ENCODE measurements at places on chromosomes 7 and 10.

- H3K36me3 ChIP-seq, result no peaks in the 10 kb centered on the region
- H3K4me1 ChIP-seq, result peaks cover 24% of the 10 kb centered on the region
- peak overlapping the region; percentile 51 for H3K4me3 ChIP-seq
- peak; percentile 30 for DNase-seq
Observed at GRCh38 chr10:101291331-101292193, 62.3 kb upstream of the LBX1 start.

DNA sequence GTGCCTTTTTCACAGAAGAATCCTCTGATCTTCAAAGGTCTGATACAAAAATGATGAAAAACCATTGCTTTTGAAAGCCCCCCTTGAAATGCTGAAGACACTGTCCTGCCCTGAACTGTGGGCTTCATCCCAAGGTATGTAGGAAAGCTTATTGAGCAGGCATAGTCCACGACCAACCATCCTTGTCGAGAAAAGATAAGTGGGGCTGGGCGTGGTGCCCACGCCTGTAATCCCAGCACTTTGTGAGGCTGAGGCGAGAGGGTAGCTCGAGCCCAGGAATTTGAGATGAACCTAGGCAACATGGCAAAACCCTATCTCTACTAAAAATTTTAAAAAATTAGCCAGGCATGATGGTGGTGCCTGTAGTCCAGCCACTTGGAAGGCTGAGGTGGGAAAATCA is 25.6 kb downstream of the TACR2 start:
- H3K4me1 ChIP-seq, result peaks cover 4% of the 10 kb centered on the region

GRCh38 chr10:93352638-93353383 is 129.3 kb downstream of the MYOF start:
- DNase-seq, result peak; percentile 42
- H3K36me3 ChIP-seq, result no peaks in the 10 kb centered on the region
- H3K27ac ChIP-seq, result no peak overlapping the region
- H3K4me1 ChIP-seq, result no peaks in the 10 kb centered on the region
- H3K27me3 ChIP-seq, result no peaks in the 10 kb centered on the region

GRCh38 chr7:39507866-39508551 is 58.2 kb upstream of the YAE1 start:
- H3K27me3 ChIP-seq, result no peaks in the 10 kb centered on the region
- H3K4me3 ChIP-seq, result no peak overlapping the region
- no peaks in the 10 kb centered on the region for H3K36me3 ChIP-seq
- no peak overlapping the region for H3K27ac ChIP-seq
- no peaks in the 10 kb centered on the region for H3K4me1 ChIP-seq

DNA sequence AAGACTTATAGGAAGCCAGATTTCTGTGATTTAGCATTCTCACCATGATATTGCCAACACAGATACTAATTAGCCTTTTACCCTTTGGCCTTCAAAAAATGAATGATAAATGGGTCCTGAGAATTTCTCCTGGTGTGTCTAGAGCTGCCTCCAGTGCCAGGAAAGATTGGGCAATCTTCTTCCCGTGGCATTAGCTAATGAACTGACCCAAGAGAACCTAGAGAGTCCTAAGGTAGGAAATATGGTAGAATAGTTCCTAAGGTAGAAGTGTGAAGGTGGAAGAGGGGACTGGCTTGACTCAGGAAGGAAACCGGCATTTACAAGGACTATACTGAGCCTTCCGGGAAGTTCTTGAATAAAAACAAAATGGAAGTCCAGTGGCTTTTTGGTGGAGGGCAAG is 133.1 kb downstream of the GFRA1 start:
- H3K4me3 ChIP-seq, result no peak overlapping the region
- no peaks in the 10 kb centered on the region for H3K27me3 ChIP-seq
- no peak overlapping the region for H3K27ac ChIP-seq
- no peaks in the 10 kb centered on the region for H3K4me1 ChIP-seq

DNA sequence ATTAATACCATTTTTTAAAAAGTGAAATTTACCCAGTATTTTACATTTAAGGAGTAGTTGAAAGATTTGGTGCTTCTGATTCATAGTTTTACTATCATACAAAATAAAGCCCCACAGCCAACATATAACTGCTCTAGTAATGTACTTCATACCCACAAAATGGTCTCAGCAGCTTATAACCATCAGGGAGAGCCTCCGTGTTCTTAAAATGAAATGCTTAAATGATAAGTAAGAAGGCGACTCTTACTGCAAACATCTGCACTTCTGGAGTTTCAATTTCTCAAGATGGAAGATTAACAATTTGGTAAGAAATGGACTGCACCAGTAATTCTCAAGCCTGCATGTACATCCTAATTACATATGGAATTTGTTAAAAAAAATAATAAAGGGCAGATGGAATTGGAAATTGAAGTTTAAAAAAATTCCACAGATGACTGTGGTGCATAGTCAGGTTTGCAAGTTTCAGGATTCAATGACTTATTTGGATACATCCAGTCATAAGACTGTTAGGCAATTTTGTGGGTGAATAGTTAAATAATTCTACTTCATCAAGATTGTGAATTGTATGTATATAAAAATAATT is 461.0 kb downstream of the KIF20B start:
- H3K36me3 ChIP-seq, result no peaks in the 10 kb centered on the region
- no peak overlapping the region for H3K4me3 ChIP-seq
- no peaks in the 10 kb centered on the region for H3K27me3 ChIP-seq
- no peaks in the 10 kb centered on the region for H3K4me1 ChIP-seq

GRCh38 chr7:51426163-51426562 is 109.6 kb upstream of the COBL start:
- H3K27ac ChIP-seq, result no peak overlapping the region
- H3K36me3 ChIP-seq, result no peaks in the 10 kb centered on the region
- no peak overlapping the region for H3K4me3 ChIP-seq

GRCh38 chr10:126042354-126042753 is 146.0 kb downstream of the FANK1 start:
- peaks cover 5% of the 10 kb centered on the region for H3K27me3 ChIP-seq
- no peak overlapping the region for H3K4me3 ChIP-seq
- H3K4me1 ChIP-seq, result no peaks in the 10 kb centered on the region
- H3K27ac ChIP-seq, result no peak overlapping the region

DNA sequence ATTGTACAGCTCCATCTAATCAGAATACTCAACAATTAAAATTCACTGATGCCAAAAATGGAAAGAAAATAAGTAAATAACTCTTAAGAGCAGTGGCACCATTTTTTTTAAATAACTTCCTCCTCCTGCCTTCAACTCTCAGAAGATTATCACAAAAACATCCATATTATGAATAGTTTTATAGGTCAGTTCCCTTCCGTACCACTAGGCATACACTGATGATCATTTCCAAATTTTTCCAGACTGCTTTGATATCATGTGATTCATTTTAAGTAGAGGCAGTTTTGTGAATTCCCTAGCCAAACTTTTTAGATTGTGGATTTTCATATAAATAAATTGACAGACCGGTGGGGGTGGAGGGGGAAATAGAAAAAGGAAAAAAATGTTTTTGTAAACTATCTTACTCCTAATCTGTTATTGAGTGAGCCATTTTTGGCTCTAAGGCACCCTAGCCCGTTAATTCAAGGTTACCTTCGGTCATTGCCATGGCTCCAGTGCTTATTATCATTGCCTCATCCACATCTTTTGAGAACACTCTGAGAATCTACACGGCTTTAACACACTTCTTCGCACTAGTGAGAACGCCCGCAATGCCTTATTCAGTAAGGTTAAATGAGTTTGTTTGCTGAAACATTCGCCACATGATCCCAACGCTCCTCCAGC is 1.0 kb downstream of the FAM107B start:
- DNase-seq, result no peak
- no peaks in the 10 kb centered on the region for H3K36me3 ChIP-seq
- no peaks in the 10 kb centered on the region for H3K4me1 ChIP-seq
- H3K27ac ChIP-seq, result no peak overlapping the region

- H3K27me3 ChIP-seq, result peaks cover 71% of the 10 kb centered on the region
- H3K27ac ChIP-seq, result no peak overlapping the region
- H3K4me3 ChIP-seq, result no peak overlapping the region
Observed at GRCh38 chr7:1233333-1234048, 819 bp downstream of the UNCX start.

- peaks cover 29% of the 10 kb centered on the region for H3K36me3 ChIP-seq
- peaks cover 8% of the 10 kb centered on the region for H3K4me1 ChIP-seq
- H3K27me3 ChIP-seq, result no peaks in the 10 kb centered on the region
- no peak overlapping the region for H3K4me3 ChIP-seq
Observed at GRCh38 chr10:116952729-116953128, 52.3 kb downstream of the SHTN1 start.

GRCh38 chr10:5723692-5724091 is 39.1 kb downstream of the TASOR2 start:
- H3K36me3 ChIP-seq, result peaks cover 50% of the 10 kb centered on the region
- no peaks in the 10 kb centered on the region for H3K27me3 ChIP-seq
- H3K4me3 ChIP-seq, result no peak overlapping the region
- no peaks in the 10 kb centered on the region for H3K4me1 ChIP-seq

DNA sequence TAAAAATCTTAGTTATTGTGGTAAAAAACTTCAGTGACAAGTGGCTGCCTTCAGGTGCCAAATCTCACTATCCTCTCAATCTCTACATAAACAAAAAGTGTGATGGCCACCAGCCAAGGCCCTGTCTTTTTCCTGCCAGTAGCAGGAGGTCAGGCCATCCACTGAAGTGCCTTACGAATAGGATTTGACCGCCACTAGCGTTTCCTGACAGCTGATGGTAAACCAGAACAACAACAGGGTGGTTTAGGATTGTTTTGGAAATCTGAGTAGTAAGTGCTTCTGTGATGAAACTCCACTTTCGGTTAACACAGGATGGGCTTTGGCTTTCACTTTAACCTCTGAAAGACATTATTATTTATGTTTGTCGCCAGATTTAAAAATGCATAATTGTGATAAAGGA is 55.7 kb upstream of the OGDHL start:
- no peaks in the 10 kb centered on the region for H3K4me1 ChIP-seq
- H3K4me3 ChIP-seq, result no peak overlapping the region
- no peaks in the 10 kb centered on the region for H3K27me3 ChIP-seq
- no peak for DNase-seq
- H3K36me3 ChIP-seq, result peaks cover 7% of the 10 kb centered on the region
- H3K27ac ChIP-seq, result no peak overlapping the region
